ENCODE measurements at places on chromosomes 4 and X. TPM values are rescaled to one million over a fixed set of nuclear protein-coding genes. Genes with fewer than 3 reads are reported as not detected.
A peak's percentile ranks its signal among the peaks of the same experiment; 100 is the strongest.

DNA sequence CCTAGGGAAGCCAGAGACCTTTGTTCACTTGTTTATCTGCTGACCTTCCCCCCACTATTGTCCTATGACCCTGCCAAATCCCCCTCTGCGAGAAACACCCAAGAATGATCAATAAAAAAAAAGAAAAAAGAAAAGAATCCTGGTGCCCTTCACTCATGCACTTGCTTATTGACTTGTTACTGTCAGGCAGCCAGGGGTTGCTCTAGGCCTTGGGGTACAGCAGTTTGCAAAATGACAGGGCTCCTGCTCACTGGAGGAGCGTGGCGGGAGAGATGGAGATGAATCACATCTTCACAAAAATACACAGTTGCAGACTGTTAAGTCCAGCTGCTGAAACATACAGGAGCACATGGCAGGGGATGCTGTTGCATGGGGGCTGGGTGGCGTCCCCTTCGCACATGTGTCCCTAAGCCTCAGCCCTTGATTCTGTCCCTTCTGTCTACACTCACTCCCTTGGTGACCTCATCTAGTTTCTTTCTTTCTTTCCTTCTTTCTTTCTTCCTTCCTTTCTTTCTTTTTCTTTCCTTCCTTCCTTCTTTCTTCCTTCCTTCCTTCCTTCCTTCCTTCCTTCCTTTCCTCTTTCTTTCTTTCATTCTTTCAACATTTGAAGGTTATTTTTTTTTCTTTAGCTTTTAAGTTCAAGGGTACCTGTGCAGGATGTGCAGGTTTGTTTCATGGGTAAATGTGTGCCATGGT lies 16.9 kb upstream of the TMEM271 start:
- H3K27me3 ChIP-seq = peaks cover 2% of the 10 kb centered on the region
- H3K27ac ChIP-seq = no peak overlapping the region
- no peaks in the 10 kb centered on the region for H3K36me3 ChIP-seq
- DNase-seq = peak; percentile 34

DNA sequence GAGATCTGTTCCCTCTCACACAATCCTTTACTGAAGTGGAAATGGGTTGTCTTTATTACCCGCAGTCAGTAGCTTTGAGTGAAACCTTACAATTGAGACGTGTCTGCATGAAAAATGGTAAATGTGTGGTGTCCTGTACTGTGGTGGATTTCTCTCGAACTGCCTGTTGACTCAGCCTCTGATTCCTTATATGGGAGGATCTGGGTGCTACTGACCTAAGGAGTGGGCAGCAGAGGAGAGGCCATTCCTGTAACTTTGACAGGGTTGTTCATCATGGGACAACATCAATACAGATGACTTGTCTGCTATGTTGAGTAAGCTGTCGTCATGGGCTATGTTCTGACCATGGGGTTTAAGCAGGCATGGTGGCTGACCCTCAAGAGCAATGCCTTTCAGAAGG lies 159.6 kb upstream of the WDR1 start:
- no peaks in the 10 kb centered on the region for H3K27me3 ChIP-seq
- DNase-seq = no peak
- H3K36me3 ChIP-seq = no peaks in the 10 kb centered on the region
- no peaks in the 10 kb centered on the region for H3K4me1 ChIP-seq

- peaks cover 7% of the 10 kb centered on the region for H3K27me3 ChIP-seq
- H3K27ac ChIP-seq = no peak overlapping the region
- peaks cover 9% of the 10 kb centered on the region for H3K36me3 ChIP-seq
- H3K4me1 ChIP-seq = no peaks in the 10 kb centered on the region
These were observed 42.5 kb upstream of the MXD4 start for GRCh38 chr4:2304321-2304876.

Gene IL2
- total RNA-seq = not detected

DNA sequence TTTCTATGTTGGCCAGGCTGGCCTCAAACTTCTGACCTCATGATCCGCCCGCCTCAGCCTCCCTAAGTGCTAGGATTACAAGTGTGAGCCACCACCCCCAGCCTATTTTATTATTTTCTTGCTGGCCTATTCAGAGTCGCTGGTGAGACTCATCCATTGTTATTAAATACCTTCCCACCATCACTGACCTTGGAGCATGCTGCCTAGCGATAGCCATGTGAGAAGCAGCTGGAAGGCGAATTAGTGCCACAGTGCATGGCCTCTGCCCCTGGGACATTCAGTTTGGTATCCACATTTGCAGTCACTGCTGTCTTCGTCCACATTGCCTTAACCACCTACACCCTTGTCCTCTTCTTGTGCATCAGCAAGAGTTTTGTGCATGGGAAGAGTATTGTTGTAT lies 32.4 kb upstream of the NMU start:
- no peak overlapping the region for H3K4me3 ChIP-seq
- H3K27me3 ChIP-seq = peaks cover 50% of the 10 kb centered on the region
- H3K27ac ChIP-seq = no peak overlapping the region
- no peak for DNase-seq
- H3K4me1 ChIP-seq = no peaks in the 10 kb centered on the region
- H3K36me3 ChIP-seq = no peaks in the 10 kb centered on the region

GRCh38 chr4:130712038-130712437 lies 1616.1 kb downstream of the C4orf33 start:
- H3K4me1 ChIP-seq = no peaks in the 10 kb centered on the region
- no peak overlapping the region for H3K4me3 ChIP-seq
- H3K27ac ChIP-seq = no peak overlapping the region
- H3K27me3 ChIP-seq = peaks cover 4% of the 10 kb centered on the region
- no peak for DNase-seq

DNA sequence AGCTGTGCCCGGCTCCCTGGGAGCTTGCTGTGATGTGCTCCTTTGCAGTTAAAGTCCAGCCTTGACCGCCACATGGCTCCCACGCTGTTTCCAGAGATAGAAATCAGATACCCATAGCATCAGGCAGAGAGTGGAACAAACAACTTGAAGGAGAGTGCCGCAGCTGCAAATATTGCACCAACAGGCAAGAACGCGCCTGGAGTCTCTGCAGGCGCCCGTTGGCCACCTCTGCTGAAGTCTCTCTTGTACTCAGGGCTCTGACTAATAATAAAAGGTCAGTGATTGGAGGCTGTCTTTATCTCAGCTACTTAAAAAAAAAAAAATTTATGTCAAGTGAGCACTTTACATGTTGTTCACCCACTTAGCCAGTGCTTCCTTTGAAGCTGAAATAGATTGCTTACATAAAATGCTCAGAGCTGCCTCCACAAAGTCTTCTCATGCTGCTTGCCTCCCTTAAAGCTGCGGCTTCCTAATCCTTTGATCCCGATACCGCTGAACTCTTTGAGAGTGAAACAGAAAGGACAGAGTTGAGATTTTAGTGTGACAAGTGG lies 30.9 kb upstream of the TENM3 start:
- no peaks in the 10 kb centered on the region for H3K36me3 ChIP-seq
- H3K27me3 ChIP-seq = no peaks in the 10 kb centered on the region
- peak overlapping the region; percentile 9 for H3K4me3 ChIP-seq
- DNase-seq = no peak
- H3K4me1 ChIP-seq = peaks cover 30% of the 10 kb centered on the region
- H3K27ac ChIP-seq = no peak overlapping the region
